ENCODE measurements at places on chromosomes 5 and 9.

GRCh38 chr5:96434201-96434645 is 1.2 kb upstream of the PCSK1 start:
- DNase-seq = peak; percentile 59

DNA sequence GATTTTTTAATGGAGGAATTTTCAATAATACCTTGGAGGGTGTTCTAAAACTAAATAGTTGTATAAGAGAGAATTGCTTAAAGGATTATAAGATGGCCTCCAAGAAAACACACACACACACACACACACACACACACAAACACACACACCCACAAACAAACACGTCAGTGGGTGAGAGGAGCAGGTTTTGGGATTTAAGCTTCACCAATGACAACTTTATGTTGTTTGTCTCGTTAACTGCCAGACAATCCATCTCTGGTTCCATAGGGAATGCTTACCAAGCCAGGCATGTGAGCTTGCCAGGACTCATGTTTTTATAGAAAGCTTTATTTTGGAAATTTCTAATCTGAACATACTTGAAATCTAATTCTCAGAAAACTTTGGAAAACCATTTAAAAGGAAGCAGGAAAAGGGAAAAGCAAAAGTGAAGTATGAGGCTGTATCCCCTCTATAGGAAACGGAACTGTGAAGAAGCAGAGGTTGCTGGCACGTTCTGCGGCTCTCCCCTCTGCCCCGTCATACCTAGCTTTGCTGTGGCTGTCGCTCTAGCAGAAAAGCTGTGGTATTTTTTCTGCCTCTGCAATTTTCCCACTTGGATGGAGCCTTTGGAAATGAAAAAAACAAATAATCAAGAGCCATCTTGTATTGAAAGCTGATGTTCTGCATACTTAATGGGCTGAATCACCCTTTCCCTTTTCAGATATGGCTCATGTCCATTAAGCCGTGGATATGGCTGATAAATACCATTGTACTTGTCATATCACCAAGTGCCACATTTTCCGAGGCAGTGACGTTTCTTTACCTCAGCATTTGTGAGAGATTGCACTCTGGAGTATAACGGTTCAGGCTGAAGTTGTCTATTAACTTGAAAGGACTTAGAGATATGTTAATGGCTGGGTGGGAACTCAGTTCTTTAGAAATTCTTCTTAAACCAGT is 112.7 kb downstream of the NTRK2 start:
- DNase-seq = no peak

DNA sequence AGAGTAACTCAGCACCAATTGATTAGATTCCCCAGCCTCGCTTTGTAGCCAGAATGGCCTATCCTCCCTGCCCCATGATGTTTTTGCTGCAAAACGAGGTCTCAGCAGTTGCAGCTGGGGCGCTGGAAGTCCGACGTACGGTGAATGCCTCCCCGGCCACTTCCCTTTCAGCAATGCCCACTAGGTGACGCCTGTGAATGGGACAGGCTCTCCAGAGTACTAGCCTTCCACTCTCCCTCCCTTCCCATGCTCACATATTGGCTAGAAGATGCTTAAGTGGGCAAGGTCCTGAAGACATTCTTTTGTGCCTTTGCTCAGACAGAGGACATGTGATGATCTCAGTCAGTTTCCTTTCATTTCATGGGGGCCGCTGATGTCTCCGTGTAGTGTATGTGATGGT is 50.8 kb downstream of the DMRT2 start:
- no peak for DNase-seq

DNA sequence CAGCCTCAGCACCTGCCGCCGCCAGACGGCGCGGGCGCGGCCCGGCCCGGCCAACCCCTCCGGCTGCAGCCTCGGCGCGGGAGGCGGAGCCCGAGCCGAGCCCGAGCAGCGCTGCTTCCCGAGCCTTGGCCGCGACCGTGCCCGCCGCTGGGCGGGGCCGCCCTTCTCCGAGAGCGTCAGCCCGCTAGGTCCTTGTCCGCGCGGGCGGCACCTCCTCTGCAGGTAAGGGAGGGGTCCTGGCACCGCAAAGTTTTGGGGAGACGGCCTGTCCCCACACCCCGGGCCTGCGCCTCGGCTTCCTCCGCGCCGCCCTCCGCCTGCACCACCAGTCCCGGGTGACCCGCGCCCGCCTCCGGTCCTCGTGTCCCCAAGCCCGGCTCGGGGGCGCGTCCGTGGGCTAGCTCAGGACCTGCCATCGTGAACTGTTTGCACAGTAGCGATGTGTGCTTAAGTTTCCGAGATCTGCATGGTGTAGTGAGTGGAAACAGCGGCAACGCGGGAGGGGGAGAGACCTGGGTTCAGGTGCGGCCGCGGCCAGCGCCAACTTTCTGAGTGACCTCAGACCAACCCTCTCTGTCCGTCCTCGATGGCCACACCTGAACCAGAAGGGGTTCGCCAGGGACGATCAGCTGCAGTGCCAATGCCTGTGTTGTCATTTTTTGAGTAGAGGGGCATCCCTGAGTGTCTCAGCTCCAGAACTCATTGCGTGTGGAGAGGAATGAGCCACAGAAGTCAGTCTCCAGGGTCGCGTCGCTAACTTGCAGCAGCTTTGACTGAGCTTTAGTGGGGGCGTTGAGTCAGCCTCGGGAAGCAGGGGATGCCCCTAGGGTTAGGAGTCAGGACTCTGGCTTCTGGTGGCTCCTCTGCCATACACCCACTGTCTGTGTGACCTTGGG is at the start of gene FRMPD1:
Gene FRMPD1, plus strand, starts transcription at position 82 of the 896 bp plus-strand sequence. CDS start 41,688 bp downstream, outside the sequence.
- DNase-seq = peak; percentile 62

DNA sequence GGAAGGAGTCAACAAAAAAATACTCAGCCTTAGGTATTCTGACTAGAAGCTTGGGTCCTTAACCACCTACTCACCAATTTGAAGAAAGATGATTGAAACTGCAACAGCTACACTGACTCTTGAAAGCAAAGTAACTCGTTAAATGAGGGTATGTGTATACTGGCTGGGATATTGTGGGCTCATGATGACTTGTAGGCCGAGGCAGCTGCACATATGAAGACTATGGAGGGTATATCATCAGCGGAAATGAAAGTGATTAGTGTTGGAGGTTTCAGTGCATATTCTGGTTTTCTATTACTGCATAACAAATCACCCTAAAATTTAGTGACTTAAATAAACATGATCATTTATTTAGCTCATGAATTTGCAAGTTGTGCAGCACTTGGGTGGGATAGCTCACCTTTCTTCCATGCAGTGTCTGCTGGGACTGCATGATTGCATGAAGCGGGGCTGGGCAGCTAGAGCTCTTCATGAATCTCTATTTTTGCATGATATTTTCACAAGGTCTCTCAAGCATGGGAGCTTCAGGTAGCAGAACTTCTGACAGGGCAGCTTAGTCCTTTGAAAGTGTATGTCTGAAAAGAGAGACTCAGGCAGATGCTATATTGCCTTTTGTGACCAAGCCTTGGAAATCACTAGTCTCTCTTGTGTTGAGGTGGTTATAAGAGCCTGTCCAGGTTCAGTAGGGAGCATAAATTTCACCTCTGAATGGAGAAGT is 96.1 kb upstream of the CDKN2B start:
- DNase-seq = no peak

DNA sequence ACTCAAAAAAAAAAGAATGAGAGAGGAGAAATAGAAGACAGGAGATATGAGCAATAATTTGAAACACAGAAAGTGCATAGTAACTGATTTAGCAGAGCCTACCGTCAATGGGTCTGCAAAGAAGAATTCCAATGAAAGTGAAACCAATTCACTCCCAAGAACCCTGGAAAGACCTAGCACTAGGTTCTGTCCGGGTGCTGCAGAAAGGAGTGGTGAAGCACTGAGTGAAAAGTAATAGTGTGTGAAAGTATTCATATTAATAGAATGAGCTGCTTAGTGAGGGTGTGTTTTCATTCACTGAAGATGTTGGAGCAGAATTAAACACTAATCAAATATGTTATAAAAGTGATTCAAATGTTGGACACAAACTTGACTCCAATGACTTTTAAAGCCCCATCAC is 51.3 kb upstream of the SLC30A5 start:
- DNase-seq = no peak

DNA sequence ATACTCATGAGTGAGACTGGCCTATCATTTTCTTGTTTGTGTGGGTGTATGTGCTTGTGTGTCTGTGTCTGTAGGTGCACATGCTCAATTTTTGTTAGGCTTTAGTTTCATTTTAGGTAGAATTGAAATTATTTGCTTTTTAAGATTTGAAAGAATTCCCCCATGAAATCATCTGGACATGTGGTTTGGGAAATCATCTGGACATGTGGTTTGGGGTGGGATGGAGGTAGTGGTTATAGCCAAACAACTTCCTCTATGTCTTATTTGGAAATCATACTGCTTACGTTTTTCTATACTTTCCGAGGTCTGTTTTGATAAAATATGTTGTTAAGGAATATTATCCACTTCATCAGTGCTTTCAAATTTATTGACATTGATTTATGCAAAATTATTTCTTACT is 485.4 kb upstream of the CLINT1 start:
- no peak for DNase-seq

- no peak for DNase-seq
Measured at GRCh38 chr5:79143684-79144379, 32.2 kb downstream of the BHMT start.

DNA sequence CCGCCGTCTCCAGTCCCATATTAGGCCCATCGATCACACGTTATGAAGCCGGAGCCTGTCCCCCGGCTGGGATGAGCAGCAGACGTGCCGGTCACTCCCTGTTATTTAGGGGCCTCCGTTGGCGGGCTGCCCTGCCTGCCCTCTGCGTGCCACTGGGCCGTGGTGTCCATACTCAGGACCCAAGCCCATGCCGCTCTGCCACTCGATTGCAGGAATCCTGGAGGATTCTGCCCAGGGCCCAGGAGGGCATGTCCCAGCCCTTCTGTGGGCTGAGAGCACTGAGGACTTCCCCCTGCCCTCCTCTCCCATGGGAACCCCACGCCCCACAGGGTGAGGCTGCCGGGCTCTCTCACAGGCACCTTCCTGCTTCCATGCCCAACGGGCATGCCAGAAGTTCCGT is 19.6 kb upstream of the LAMC3 start:
- no peak for DNase-seq

- no peak for DNase-seq
Measured at GRCh38 chr9:123048748-123049147, 15.3 kb downstream of the GPR21 start.

- DNase-seq = no peak
Measured at GRCh38 chr9:73037613-73038012, 84.8 kb upstream of the ALDH1A1 start.

GRCh38 chr5:102762562-102763227 is 7.6 kb downstream of the PAM start:
- DNase-seq = no peak

Measured in activated CD4-positive, alpha-beta T cell treated with anti-CD3 and anti-CD28 coated beads, Interleukin-2, amount 10 ng/mL, durations not matched to agents 7 days and 5 days (primary cell).